Activated CD4-positive, alpha-beta memory T cell treated with anti-CD3 and anti-CD28 coated beads, Interleukin-2, amount 10 ng/mL, durations not matched to agents 7 days and 5 days (primary cell): ENCODE measurements at places on chromosomes 7 and 10. TPM values are rescaled to one million over a fixed set of nuclear protein-coding genes. Genes with fewer than 3 reads are reported as not detected.

LRRC17 gene
- total RNA-seq = 0.15 TPM

DNA sequence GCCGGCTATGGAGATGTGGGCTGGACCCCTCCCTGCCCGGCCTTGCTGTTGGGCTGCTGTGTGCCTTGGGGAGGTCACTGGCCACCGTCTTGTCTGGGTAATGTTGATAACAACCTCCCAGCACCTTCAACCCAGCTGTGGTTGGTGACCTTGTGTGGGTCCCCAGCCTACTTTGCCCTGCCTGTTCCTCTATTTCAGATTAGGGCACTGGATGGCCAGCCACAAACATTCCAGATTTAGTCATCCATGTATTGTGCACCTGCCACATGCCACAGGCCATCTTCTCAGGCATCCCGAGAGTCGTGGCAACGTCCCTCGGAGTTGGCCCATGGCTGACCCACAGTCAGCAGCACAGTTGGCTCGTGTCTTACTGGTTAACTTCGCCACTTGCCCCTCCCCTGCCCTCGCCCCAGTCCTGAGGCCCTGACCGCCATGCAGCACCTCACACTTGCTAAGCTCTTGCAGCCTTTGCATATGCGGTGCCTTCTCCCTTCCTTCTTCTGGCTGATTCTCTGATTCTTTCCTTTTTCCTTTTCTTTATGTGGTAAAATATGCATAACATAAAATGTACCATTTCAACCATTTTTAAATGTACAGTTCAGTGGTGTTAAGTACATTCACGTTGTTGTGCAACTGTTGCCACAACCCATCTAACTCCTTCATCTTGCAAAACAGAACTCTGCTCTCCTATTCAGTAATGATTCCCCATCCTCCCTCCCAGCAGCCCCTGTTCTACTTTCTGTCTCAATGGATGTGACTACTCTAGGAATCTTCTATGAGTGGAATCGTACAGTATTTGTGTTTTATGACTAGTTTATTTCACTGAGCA lies 60.6 kb downstream of the PRF1 start:
- H3K27ac ChIP-seq = no peak overlapping the region
- H3K27me3 ChIP-seq = no peaks in the 10 kb centered on the region
- DNase-seq = no peak
- no peak overlapping the region for H3K4me3 ChIP-seq

CAMK2B gene
- 0.10 TPM for total RNA-seq

DNA sequence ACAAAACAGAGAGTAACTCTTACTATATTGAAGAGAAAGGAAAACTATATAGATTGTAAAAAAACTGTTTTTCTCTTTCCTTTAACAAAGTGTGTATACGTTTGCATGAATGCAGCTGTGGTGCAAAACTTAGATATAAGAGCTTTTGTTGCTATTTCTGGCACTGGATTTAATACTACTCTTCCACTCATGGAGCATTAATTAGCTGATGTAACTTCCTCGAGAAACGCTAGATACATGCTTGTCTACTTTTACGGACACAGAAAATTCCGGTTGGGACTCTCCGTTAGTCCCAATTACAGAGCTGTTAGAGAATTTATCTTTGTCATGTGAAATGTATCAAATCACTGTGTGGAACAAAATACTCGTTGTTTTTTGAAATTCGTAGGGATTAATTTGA lies 135.5 kb downstream of the ZNF22 start:
- peaks cover 15% of the 10 kb centered on the region for H3K27me3 ChIP-seq
- no peak overlapping the region for H3K27ac ChIP-seq

- DNase-seq = peak; percentile 41
- H3K4me3 ChIP-seq = no peak overlapping the region
- H3K27me3 ChIP-seq = peaks cover 1% of the 10 kb centered on the region
- no peaks in the 10 kb centered on the region for H3K36me3 ChIP-seq
- no peak overlapping the region for H3K27ac ChIP-seq
Observed at GRCh38 chr10:51422311-51423120, 276.9 kb downstream of the CSTF2T start.
